Osteocyte (in vitro differentiated cells): ENCODE measurements at places on chromosomes 12 and 14. TPM values are rescaled to one million over a fixed set of nuclear protein-coding genes. Genes with fewer than 3 reads are reported as not detected.

DNA sequence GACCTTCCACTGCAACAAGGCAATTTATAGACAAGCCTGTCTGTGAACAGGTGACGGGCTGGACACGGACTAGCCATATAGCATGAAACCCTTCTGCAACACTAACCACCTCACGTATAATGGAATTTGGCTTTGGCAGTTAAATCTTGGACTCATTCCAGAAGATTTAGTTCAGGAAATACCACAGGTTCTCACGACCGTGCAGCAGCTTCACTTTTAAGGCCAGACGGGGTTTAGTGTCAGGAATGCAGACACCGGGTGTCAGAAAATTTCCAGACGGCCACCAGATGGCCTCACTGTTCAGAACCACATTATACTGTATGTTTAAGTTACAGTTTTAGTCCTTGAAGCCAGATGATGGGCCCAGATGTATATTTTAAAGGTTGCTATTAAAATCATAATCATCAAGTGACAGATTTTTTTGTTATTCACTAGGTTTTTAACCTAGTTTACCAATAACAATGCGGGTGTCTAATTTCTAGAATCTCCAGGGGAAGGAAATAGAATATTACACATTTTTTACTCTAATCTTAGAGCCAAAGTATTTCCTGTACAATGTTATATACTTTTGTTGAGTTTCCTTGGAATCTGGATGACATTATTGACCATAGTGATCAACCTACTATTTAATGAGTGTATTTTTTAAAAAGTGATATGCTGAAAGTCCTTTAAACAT lies 90.5 kb upstream of the TMPO start:
- DNase-seq = no peak

GRCh38 chr14:42556551-42556950 lies 949.9 kb downstream of the LRFN5 start:
- DNase-seq = no peak

GRCh38 chr12:124179936-124180607 lies 114.8 kb upstream of the RFLNA start:
- no peak for DNase-seq

DNA sequence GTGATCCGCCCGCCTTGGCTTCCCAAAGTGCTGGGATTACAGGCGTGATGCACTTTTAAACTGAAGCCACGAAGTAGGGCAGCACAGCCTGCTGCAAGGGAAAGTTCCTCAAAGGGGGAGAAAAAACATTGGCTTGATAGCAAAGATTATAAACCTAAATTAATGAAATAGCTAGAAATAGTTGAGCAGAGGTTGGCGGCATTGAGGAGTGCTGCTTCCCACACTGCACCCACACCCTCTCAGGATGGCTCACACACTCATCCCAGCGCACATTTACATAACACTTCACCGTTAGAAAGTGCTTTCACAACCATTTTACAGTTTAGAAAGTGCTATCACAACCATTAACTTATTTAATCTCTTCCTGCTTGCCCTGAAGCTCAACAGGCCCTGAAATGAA lies 44.4 kb upstream of the TCL1A start:
- DNase-seq = no peak

DNA sequence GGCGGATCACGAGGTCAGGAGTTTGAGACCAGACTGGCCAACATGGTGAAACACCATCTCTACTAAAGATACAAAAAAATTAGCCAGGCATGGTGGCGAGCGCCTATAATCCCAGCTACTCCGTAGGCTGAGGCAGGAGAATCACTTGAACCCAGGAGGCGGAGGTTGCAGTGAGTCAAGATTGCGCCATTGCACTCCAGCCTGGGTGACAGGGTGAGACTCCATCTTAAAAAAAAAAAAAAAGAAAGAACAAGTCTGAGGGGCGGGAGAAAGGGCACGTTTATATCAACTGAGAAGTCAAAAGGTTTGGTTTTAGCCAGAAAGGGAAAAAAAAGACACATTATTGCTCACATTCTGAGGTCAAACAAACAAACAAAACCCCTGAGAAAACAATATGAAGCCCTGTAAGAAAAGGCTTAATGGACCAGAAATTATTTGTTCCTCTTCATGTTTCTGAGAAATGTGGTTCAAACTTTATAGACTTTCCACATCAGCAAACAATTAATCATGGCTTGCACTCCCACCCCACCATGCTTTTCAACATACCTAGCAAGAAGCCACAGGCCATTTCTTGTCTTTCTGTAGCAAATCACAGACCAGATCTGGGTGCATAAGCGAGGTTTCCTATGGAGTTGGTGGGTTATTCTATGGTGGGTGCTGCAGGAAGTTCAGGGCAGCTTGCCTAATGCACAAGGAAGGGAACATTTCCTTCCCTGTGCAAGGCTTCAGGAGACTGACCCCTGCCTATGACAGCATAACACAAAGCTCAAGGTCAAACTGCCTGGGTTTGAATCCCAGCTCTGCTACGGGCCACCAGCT lies 80.1 kb downstream of the SSPN start:
- DNase-seq = no peak

- no peak for DNase-seq
These were observed 23.2 kb upstream of the PTGDR start for GRCh38 chr14:52244328-52244727.

DNA sequence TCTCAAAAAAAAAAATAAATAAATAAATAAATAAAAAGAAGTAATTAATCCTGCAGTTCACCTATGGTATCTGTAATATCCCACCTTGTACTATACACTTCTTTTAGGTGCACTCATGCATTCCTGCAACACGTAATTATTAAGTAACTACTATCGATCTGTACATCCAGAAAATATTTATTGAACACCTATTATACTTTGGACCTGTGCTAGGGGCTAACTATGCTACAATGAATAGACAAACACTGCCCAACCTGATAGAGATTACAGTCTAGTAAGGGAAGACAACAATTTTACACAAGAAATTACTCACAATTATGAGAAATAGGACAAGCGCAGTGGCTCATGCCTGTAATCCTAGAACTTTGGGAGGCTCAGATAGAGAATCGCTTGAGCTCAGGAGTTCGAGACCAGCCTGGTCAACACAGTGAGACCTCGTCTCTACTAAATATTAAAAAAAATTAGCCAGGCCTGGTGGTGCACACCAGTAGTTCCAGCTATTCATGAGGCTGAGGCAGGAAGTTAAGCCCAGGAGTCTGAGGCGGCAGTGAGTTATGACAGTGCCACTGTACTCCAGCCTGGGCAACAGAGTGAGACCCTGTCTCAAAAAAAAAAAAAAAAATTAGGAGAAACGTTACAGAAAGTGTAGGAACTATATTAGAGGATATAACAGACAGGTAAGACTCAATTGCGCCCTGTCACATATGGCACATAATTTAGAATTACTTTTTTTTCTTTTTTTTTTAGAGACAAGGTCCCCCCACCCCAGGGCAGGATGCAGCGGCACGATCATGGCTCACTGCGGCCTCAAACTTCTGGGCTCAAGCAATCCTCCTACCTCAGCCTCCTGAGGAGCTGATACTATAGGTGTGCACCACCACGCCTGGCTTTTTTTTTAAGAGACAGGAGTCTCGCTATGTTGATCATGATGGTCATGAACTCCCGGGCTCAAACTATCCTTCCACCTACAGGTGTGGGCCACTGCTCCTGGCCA lies 1.2 kb downstream of the NRDE2 start:
- no peak for DNase-seq

DNA sequence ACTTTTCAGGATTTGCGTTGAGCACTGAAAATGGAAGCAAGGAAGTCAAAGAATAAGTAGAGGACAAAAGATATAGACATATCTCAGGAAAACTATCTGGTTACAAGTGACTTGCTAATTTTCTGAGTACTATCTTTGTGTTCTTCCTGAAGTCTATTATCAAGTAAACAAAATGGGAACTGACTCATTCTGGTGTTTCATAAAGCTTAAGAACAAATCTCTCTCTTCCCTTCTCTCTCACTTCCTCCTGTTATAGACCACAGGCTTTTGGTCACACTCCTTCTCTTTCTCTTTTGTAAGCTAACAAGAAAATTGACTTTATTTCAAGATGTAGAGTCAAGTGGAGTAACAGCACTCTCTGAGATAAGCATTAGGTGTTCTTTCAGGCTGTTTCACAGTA lies 406.6 kb upstream of the SYT1 start:
- DNase-seq = no peak

DNA sequence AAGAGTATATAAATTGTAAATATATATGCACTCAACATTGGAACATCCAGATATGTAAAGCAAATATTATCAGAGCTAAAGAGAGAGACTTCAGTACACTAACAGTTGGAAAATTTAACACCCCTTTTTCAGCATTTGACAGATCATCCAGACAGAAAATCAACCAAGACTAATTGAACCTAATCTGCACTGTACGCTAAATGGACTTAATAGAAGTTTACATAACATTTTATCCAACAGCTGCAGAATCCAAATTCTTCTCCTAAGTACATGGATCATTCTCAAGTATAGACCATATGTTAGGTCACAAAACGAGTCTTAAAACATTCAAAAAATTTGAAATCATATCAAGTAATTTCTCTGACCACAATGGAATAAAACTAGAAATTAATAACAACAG lies 229.1 kb upstream of the CLEC14A start:
- no peak for DNase-seq

GRCh38 chr12:43111608-43112007 lies 440.4 kb downstream of the ADAMTS20 start:
- DNase-seq = no peak

- DNase-seq = no peak
These were observed 81.2 kb downstream of the CHGA start for GRCh38 chr14:93003945-93004698.

DNA sequence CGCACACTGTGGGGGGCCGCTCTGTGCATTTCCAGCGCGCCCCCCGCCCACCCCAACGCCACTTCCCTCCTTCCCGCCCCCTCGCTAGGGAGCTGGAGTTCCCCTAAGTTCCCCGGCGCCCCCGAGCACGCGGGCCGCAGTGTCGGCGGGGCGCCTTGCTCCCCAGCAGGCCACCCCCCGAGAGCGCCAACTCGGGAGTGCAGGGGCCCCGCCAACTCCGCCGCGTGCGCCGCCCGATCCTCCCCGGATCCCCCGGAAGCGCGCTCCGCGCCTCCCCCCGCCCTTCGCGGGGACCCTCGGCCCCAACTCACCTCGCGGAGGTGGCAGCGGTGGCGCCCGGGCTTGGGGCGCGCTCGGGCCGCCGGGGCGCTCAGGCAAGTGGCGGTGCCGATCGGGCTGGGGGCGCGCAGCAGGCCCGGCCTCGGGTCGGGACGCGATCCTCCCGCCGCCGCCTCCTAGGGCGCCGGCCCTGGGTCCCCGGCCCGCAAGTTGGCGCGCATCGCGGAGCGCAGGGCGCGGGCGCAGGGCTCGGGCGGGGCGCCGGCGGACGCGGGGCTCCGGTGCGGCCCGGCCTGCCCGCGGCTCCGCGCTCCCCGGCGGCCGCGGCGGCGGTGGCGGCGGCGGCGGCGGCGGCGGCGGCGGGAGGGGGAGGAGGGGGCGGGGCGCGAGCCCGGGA lies at the start of gene NCOR2:
Gene NCOR2, minus strand, starts transcription at position 616 of the 676 bp plus-strand sequence. CDS start 72,361 bp downstream, outside the sequence.
- no peak for DNase-seq

DNA sequence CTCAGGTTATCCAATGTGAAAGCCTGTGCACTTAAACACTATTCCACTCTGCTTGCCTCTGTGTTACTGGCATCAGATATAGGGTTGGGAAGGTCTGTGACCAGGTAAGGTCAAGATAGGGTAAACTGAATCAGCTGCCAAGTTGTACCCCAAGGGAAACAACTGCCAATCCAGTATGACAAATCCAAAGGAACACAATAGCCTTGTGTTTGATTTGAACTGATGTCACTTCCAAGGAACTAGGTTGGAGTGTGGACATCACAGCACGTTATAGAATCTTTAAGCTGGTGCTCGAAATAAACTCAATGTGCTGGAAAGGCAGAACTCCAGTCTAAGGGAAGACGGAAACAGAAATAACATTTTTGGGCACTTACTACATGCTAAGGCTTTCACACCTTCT lies 223.4 kb upstream of the BTG1 start:
- DNase-seq = no peak

DNA sequence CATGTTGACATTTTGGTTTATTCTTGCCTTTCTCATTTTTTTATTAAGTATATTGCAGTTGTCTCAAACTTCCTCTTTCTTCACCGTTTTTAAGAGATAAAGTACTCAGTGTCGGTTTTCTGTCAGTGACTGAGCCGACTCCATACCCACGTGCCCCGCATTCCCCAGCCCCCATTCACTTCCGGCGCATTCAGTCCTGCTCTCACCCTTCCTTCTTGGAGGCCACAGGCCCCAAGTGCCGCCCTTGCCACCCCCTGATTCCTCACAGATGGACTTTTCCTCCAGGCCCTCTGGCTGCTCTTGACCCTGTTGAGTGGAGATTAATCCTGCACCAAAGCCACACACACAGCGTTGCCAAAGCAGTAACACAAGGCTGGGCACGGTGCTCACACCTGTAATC lies 19.1 kb upstream of the DNAH10 start:
- peak; percentile 40 for DNase-seq

DNA sequence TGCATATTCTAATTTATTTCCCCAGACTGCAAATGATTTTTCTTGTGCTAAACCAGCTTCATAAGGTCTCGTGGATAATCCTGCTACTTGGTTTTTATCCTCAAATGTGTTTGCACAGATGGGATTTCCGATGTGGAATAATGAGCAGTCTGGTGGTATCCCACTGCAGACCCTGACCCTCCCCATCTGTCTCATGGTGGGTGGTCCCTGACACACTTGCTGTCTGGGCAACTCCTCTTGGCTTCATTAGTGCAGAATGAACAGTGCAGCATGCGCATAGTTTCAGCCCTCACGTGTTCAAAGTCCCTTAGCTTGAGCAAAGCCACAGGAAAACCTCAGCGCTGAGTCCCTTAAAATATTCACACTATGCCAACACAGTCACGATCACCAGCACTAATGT lies 996.5 kb downstream of the AACS start:
- no peak for DNase-seq

DNA sequence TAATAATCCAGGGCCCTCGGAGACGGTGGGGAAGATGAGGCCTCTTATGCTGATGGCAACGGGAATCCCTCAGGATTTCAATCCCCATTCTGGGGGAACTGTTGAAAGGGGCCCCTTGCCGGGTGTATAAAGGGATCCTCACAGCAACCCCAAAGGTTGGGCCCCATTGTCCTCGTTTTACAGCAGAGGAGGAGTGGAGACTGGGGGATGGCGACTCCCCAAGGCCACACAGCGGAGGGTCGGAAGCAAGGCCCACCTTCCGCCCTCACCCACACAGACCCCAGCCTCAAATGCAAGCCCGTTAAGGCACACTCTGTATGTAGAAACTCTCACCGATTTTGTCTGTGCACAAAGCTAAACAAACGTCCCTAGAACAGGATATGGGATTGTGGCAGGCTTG lies 327.9 kb upstream of the DIO3 start:
- no peak for DNase-seq

Gene CCDC184
- total RNA-seq = 0.29 and 0.32 TPM in 2 replicates

Gene OVCH1
- 0.46 and 0.52 TPM in 2 replicates for total RNA-seq

Gene FOXG1
- total RNA-seq = not detected in 2 replicates

Gene SLC6A13
- 0.43 TPM in 1 of 2 replicates, not detected in the other for total RNA-seq

Gene NRIP2
- total RNA-seq = 0.13 TPM in 1 of 2 replicates, not detected in the other

Gene GPR84
- total RNA-seq = not detected in 2 replicates

Gene FAM222A
- 1.2 and 1.5 TPM in 2 replicates for total RNA-seq

Gene DHRS7
- 45.5 and 49.1 TPM in 2 replicates for total RNA-seq
